ENCODE measurements at places on chromosomes 2 and 18. TPM values are rescaled to one million over a fixed set of nuclear protein-coding genes. Genes with fewer than 3 reads are reported as not detected.
A peak's percentile ranks its signal among the peaks of the same experiment; 100 is the strongest.

The TRIM43 gene
- not detected for total RNA-seq

The ZNF236 gene
- total RNA-seq: 26.6 TPM

The CD226 gene
- total RNA-seq: 0.49 TPM

The FEV gene
- not detected for total RNA-seq

The ARHGEF33 gene
- total RNA-seq: 2.2 TPM

The SERPINB2 gene
- total RNA-seq: 0.33 TPM

The LCT gene
- total RNA-seq: not detected

The C2orf76 gene
- total RNA-seq: 17.6 TPM

The SCYGR4 gene
- total RNA-seq: not detected

- no peaks in the 10 kb centered on the region for H3K36me3 ChIP-seq
- H3K4me3 ChIP-seq: no peak overlapping the region
Measured at GRCh38 chr2:30275256-30275655, 43.9 kb downstream of the LBH start.

DNA sequence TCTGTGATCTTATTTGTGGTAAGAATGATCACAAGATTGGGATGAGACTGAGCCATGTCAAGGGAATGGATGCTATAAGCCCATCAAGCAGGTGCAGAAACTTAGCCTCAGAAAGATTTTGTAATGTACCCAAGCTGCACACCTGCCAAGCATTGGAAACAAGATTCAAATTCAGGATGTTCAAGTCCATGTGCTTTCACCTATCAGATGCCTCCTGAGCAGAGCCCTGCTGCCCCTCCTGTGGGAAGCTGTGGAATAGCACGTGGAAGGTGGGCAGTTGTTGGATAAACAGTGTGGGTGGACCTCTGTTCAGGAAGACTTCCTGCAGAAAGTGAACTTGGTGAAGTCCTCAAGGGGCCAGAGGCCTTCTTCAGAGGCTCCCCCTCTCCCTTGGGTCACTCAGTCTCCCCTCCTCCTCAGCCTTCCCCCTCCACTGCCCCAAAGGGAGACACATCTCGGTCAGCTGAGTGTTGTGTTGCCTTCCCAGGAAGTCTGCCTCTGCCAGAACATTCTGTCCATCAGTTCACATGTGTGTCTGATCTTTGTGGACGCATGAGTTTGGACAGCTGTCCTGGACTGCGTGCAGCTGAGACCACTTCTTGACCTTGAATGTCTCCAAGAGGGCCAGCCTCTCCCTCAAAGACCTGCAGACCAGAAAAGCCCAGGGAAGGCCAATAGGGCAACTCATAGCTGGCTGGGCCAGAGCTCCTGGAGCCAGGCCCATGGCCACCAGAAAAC is 186.1 kb downstream of the INHBB start:
- no peaks in the 10 kb centered on the region for H3K27me3 ChIP-seq
- peak; percentile 55 for DNase-seq

GRCh38 chr2:86330001-86330400 is 7.4 kb downstream of the REEP1 start:
- H3K4me1 ChIP-seq: peaks cover 27% of the 10 kb centered on the region
- no peaks in the 10 kb centered on the region for H3K36me3 ChIP-seq
- no peak for DNase-seq
- H3K4me3 ChIP-seq: no peak overlapping the region
- no peak overlapping the region for H3K27ac ChIP-seq
- H3K27me3 ChIP-seq: no peaks in the 10 kb centered on the region

DNA sequence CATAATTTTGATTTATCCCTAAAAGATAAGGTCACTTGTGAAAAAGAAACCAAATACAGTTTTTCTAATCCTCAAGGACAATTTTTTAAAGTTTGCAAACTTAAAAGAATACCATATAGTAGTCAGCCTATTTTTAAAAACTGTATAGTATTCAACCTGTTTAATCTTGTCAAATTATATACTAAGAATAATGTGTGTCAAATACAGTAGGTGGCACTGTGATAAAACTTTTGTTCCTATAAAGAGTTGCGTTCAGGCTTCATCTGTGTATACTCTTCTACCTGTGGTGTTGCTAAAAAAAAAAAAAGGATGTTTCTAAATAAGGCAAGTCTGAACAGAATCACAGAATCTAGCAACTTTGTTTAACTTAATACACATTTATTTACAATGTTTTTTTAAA is 68.6 kb downstream of the CCDC138 start:
- no peak overlapping the region for H3K4me3 ChIP-seq
- H3K4me1 ChIP-seq: no peaks in the 10 kb centered on the region
- H3K27ac ChIP-seq: no peak overlapping the region
- DNase-seq: no peak
- no peaks in the 10 kb centered on the region for H3K36me3 ChIP-seq
- no peaks in the 10 kb centered on the region for H3K27me3 ChIP-seq

DNA sequence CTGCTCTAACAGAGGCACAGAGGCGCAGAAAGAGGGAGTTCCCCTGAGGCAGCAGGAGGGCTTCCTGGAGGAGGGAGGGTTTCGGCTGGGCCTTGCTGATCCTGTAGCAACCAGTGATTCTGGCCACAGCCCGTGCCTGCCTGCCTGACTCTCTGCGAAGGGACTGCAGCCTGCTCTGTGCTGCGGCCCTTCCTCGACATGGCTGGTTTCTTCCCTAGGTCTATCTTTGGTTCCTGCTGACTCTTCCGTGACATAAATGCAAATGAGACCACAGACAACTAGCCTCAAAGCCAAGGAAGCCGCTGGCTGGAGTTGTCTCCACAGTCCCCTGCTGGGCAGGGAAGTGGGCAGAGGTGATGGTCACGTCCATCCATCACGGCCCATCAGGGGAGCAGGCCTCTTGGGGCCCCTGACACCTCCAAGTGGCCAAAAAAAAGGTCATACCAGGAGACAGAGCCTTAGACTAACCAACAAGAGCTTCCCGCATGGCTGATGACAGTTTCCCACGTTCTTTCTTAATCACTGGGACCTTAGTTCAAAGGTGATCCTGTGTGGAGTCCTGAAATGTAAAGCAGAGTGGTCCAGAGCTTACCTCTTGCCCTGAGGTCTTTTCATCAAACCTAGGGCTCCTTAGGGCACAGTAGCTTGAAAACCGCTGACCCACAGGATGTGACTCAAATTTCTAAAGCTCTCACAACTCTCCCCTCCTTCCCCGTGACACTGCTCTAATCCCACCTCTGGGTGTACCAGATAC is 55.3 kb downstream of the HS1BP3 start:
- no peak overlapping the region for H3K4me3 ChIP-seq
- no peaks in the 10 kb centered on the region for H3K36me3 ChIP-seq
- H3K4me1 ChIP-seq: peaks cover 39% of the 10 kb centered on the region
- H3K27me3 ChIP-seq: no peaks in the 10 kb centered on the region

DNA sequence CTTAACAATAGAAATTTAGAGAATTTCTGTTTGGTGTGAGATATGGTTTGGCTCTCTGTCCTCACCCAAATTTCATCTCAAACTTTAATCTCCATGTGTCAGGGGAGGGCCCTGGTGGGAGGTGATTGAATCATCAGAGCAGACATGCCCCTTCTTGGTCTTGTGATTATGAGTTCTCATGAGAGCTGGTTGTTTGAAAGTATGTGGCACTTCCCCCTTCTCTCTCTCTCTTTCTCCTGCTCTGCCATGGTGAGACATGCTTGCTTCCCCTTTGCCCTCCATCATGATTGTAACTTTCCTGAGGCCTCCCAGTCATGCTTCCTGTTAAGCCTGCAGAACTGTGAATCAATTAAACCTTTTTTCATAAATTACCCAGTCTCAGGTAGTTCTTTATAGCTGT is 524.7 kb upstream of the ACVR2A start:
- no peak overlapping the region for H3K4me3 ChIP-seq
- H3K27ac ChIP-seq: no peak overlapping the region
- H3K27me3 ChIP-seq: no peaks in the 10 kb centered on the region
- H3K36me3 ChIP-seq: no peaks in the 10 kb centered on the region
- no peak for DNase-seq

- no peak overlapping the region for H3K4me3 ChIP-seq
- H3K36me3 ChIP-seq: no peaks in the 10 kb centered on the region
- H3K27me3 ChIP-seq: no peaks in the 10 kb centered on the region
- H3K27ac ChIP-seq: no peak overlapping the region
Measured at GRCh38 chr18:78423811-78424210, 555.8 kb upstream of the SALL3 start.

GRCh38 chr18:79400091-79400590 is 4.4 kb downstream of the NFATC1 start:
- H3K27ac ChIP-seq: peak overlapping the region; percentile 86
- peaks cover 61% of the 10 kb centered on the region for H3K4me1 ChIP-seq
- H3K36me3 ChIP-seq: no peaks in the 10 kb centered on the region
- peak overlapping the region; percentile 95 for H3K4me3 ChIP-seq

DNA sequence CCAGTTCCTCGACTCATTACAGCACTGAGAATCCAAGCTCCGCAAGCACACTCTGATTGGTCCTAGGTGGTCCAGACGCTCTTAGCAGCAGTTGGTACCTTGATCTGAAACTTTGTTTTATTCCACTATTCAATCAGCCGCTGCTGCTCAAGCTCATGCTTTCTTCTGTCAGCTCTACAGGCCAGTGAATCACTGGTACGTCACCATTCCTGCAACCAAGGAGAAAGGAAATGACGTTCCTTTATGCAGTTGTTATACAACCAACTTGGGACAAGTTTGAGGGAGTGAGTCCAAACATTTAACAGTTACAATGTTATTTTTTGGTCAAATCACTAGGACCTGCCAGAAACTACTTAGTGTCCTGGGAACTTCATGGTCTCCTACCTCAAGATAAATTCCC is 398.8 kb upstream of the TMEFF2 start:
- H3K4me3 ChIP-seq: no peak overlapping the region
- no peaks in the 10 kb centered on the region for H3K27me3 ChIP-seq
- H3K36me3 ChIP-seq: no peaks in the 10 kb centered on the region
- H3K4me1 ChIP-seq: no peaks in the 10 kb centered on the region
- H3K27ac ChIP-seq: no peak overlapping the region

- no peaks in the 10 kb centered on the region for H3K27me3 ChIP-seq
- H3K27ac ChIP-seq: no peak overlapping the region
- H3K4me1 ChIP-seq: no peaks in the 10 kb centered on the region
- DNase-seq: no peak
Measured at GRCh38 chr18:58038063-58038462, 6.0 kb upstream of the NEDD4L start.

GRCh38 chr2:169462896-169463695 is 16.2 kb upstream of the BBS5 start:
- H3K27me3 ChIP-seq: no peaks in the 10 kb centered on the region
- no peak for DNase-seq
- no peak overlapping the region for H3K4me3 ChIP-seq
- H3K36me3 ChIP-seq: no peaks in the 10 kb centered on the region

GRCh38 chr18:22165049-22165602 is 4.3 kb upstream of the GATA6 start:
- H3K4me3 ChIP-seq: peak overlapping the region; percentile 78
- H3K36me3 ChIP-seq: no peaks in the 10 kb centered on the region
- DNase-seq: no peak
- H3K27me3 ChIP-seq: peaks cover 39% of the 10 kb centered on the region
- no peak overlapping the region for H3K27ac ChIP-seq

GRCh38 chr2:66536997-66537396 is 102.1 kb downstream of the MEIS1 start:
- no peak overlapping the region for H3K4me3 ChIP-seq
- no peak for DNase-seq
- H3K27me3 ChIP-seq: no peaks in the 10 kb centered on the region
- H3K36me3 ChIP-seq: no peaks in the 10 kb centered on the region
- H3K4me1 ChIP-seq: peaks cover 96% of the 10 kb centered on the region
